ENCODE measurements at places on chromosomes 5 and 9. TPM values are rescaled to one million over a fixed set of nuclear protein-coding genes. Genes with fewer than 3 reads are reported as not detected.

Gene GAS1
- 0.14 TPM for total RNA-seq

Gene C9
- total RNA-seq: not detected

- H3K36me3 ChIP-seq: no peaks in the 10 kb centered on the region
- no peaks in the 10 kb centered on the region for H3K4me1 ChIP-seq
- no peak overlapping the region for H3K27ac ChIP-seq
- DNase-seq: no peak
- peaks cover 2% of the 10 kb centered on the region for H3K27me3 ChIP-seq
- no peak overlapping the region for H3K4me3 ChIP-seq
Observed at GRCh38 chr5:171794470-171794960, 8.9 kb downstream of the SMIM23 start.

Gene CFAP157
- not detected for total RNA-seq

GRCh38 chr5:144460600-144460999 lies 289.9 kb downstream of the KCTD16 start:
- no peak overlapping the region for H3K4me3 ChIP-seq
- no peaks in the 10 kb centered on the region for H3K27me3 ChIP-seq
- H3K4me1 ChIP-seq: no peaks in the 10 kb centered on the region
- H3K36me3 ChIP-seq: no peaks in the 10 kb centered on the region
- no peak overlapping the region for H3K27ac ChIP-seq

- peaks cover 23% of the 10 kb centered on the region for H3K4me1 ChIP-seq
- H3K4me3 ChIP-seq: no peak overlapping the region
- no peak for DNase-seq
- H3K27ac ChIP-seq: no peak overlapping the region
Observed at GRCh38 chr9:104986096-104986495, 58.1 kb upstream of the ABCA1 start.

GRCh38 chr9:92638621-92639101 lies 31.3 kb downstream of the IPPK start:
- no peak overlapping the region for H3K4me3 ChIP-seq
- no peak overlapping the region for H3K27ac ChIP-seq
- H3K4me1 ChIP-seq: peaks cover 2% of the 10 kb centered on the region
- DNase-seq: no peak
- no peaks in the 10 kb centered on the region for H3K27me3 ChIP-seq

Gene IFNA17
- total RNA-seq: not detected

- no peak for DNase-seq
- H3K27me3 ChIP-seq: no peaks in the 10 kb centered on the region
- H3K4me1 ChIP-seq: no peaks in the 10 kb centered on the region
- H3K36me3 ChIP-seq: no peaks in the 10 kb centered on the region
Observed at GRCh38 chr5:110909950-110910349, 161.6 kb upstream of the TSLP start.

- H3K36me3 ChIP-seq: no peaks in the 10 kb centered on the region
- H3K27me3 ChIP-seq: no peaks in the 10 kb centered on the region
- peaks cover 2% of the 10 kb centered on the region for H3K4me1 ChIP-seq
Observed at GRCh38 chr9:93294011-93294410, 110.1 kb downstream of the WNK2 start.

Gene EIF4E1B
- total RNA-seq: not detected

Gene CLIC3
- not detected for total RNA-seq

- no peak overlapping the region for H3K27ac ChIP-seq
- no peak overlapping the region for H3K4me3 ChIP-seq
- H3K4me1 ChIP-seq: peaks cover 7% of the 10 kb centered on the region
Observed at GRCh38 chr9:73022353-73022752, 69.5 kb upstream of the ALDH1A1 start.

- peaks cover 4% of the 10 kb centered on the region for H3K36me3 ChIP-seq
- no peaks in the 10 kb centered on the region for H3K27me3 ChIP-seq
- DNase-seq: no peak
Observed at GRCh38 chr5:134735243-134735642, 3.1 kb upstream of the CAMLG start.

Gene SPAAR
- total RNA-seq: not detected

Gene ADAMTS19
- total RNA-seq: not detected

- H3K27ac ChIP-seq: no peak overlapping the region
- peaks cover 62% of the 10 kb centered on the region for H3K27me3 ChIP-seq
- no peaks in the 10 kb centered on the region for H3K36me3 ChIP-seq
- peak overlapping the region; percentile 83 for H3K4me3 ChIP-seq
- no peak for DNase-seq
- peaks cover 16% of the 10 kb centered on the region for H3K4me1 ChIP-seq
Observed at GRCh38 chr5:36607114-36607571, 737 bp downstream of the SLC1A3 start.

- H3K4me1 ChIP-seq: no peaks in the 10 kb centered on the region
- H3K27me3 ChIP-seq: peaks cover 10% of the 10 kb centered on the region
- no peak for DNase-seq
- no peaks in the 10 kb centered on the region for H3K36me3 ChIP-seq
- H3K4me3 ChIP-seq: no peak overlapping the region
Observed at GRCh38 chr5:135450952-135451351, 1.2 kb downstream of the TIFAB start.

DNA sequence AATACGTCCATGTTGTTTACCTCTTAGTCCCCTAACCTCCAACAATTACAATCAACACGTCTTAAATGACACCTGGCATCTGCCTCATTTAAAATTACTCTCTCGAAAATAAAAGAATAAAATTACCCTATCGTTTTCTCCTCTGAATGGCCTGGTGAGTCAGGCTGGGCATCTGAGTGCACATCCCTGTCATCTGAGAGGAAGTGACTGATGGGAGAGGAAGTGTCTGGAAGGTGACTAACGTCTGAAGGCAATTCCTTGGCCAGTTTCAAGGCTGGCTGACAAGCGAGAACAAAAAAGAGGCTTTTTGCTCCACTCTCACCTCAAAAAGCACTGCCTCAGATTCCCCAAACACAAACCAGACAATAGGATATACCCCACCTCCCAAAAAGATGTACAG lies 57.7 kb downstream of the MAPKAP1 start:
- H3K4me3 ChIP-seq: peak overlapping the region; percentile 43
- peaks cover 28% of the 10 kb centered on the region for H3K36me3 ChIP-seq
- DNase-seq: no peak
- peaks cover 56% of the 10 kb centered on the region for H3K4me1 ChIP-seq

- DNase-seq: no peak
- H3K36me3 ChIP-seq: peaks cover 3% of the 10 kb centered on the region
- peaks cover 1% of the 10 kb centered on the region for H3K4me1 ChIP-seq
- H3K27ac ChIP-seq: no peak overlapping the region
- H3K4me3 ChIP-seq: no peak overlapping the region
Observed at GRCh38 chr5:56278335-56278753, 45.2 kb upstream of the ANKRD55 start.

- peaks cover 18% of the 10 kb centered on the region for H3K4me1 ChIP-seq
- no peaks in the 10 kb centered on the region for H3K27me3 ChIP-seq
- peak overlapping the region; percentile 55 for H3K4me3 ChIP-seq
- peak; percentile 94 for DNase-seq
- H3K36me3 ChIP-seq: no peaks in the 10 kb centered on the region
Observed at GRCh38 chr5:177116631-177117373, 16.8 kb upstream of the NSD1 start.

Gene ICE1
- 35.6 TPM for total RNA-seq

Gene ARID3C
- total RNA-seq: 0.14 TPM

Gene IFNK
- total RNA-seq: not detected

- no peak for DNase-seq
- peaks cover 2% of the 10 kb centered on the region for H3K36me3 ChIP-seq
- H3K4me1 ChIP-seq: peaks cover 10% of the 10 kb centered on the region
- H3K4me3 ChIP-seq: no peak overlapping the region
- H3K27me3 ChIP-seq: peaks cover 40% of the 10 kb centered on the region
Observed at GRCh38 chr5:132044207-132044606, 16.2 kb upstream of the IL3 start.

DNA sequence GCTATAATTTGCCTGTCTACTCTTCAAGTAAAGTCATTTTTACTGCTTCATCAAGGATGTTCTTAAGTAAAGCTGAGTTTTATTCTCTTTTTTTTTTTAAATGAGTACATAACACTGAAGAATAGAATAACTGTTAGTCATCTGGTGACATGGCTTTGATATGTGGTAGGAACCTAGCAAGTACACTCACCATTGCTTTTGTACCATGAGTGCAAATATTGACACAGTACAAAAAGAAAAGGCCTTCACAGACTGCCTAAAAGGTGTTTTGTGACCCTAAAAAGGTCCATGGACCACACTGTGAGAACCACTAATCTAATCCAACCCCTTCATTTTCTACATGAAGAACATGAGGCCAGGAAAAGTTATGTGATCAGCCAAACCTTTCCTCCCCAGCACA lies 55.0 kb downstream of the ECPAS start:
- no peak overlapping the region for H3K27ac ChIP-seq
- H3K36me3 ChIP-seq: peaks cover 66% of the 10 kb centered on the region
- H3K27me3 ChIP-seq: no peaks in the 10 kb centered on the region
- H3K4me3 ChIP-seq: no peak overlapping the region
- H3K4me1 ChIP-seq: peaks cover 8% of the 10 kb centered on the region

DNA sequence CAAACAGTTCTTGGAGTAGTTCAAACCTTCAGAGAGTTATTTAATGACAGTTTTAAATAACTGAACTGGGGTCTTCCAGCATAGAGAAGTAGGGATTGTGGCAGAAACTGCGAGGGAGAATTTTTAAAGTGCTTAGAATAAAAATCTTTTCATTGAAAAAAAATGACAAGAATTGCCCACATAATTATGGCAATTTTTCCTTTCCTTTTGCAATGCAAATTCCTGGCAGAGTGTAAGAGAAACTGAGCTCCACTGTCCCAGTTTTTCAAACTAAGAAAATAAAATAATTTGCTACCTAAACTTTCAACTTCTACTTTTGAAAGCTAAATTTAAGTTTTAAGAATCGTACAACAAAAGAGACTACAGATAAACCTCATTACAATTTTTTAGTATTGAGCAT lies 2.3 kb upstream of the PTGER4 start:
- H3K36me3 ChIP-seq: peaks cover 28% of the 10 kb centered on the region
- H3K27ac ChIP-seq: peak overlapping the region; percentile 88
- DNase-seq: no peak
- peak overlapping the region; percentile 38 for H3K4me3 ChIP-seq
- H3K27me3 ChIP-seq: no peaks in the 10 kb centered on the region
- peaks cover 57% of the 10 kb centered on the region for H3K4me1 ChIP-seq

- H3K4me3 ChIP-seq: no peak overlapping the region
- H3K36me3 ChIP-seq: no peaks in the 10 kb centered on the region
- peaks cover 4% of the 10 kb centered on the region for H3K27me3 ChIP-seq
- H3K27ac ChIP-seq: no peak overlapping the region
- DNase-seq: no peak
Observed at GRCh38 chr9:114125476-114126013, 26.5 kb upstream of the KIF12 start.

DNA sequence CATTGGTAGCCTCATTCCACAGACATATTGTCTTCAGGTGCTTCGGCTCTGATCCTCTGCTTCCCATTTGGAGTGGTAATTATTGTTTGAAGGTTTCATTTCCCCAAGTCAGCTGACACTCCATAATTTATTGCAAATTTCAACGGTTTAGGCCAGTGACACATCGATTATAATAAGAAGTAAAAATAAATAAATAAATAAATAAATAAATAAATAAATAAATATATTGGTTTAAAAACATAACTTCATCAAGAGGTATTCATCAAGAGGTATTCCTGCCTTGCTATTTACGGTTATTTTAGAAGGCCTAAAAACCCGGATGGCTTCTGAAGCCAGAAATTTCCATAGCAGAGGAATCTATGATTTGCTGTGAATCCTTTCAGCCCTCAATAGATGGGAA lies 273.1 kb downstream of the SLF1 start:
- H3K4me1 ChIP-seq: no peaks in the 10 kb centered on the region
- no peaks in the 10 kb centered on the region for H3K27me3 ChIP-seq
- H3K4me3 ChIP-seq: no peak overlapping the region
- H3K27ac ChIP-seq: no peak overlapping the region

GRCh38 chr5:154722097-154722496 lies 33.1 kb upstream of the LARP1 start:
- peaks cover 4% of the 10 kb centered on the region for H3K27me3 ChIP-seq
- H3K36me3 ChIP-seq: no peaks in the 10 kb centered on the region
- H3K4me3 ChIP-seq: no peak overlapping the region
- DNase-seq: no peak
- no peaks in the 10 kb centered on the region for H3K4me1 ChIP-seq
- H3K27ac ChIP-seq: no peak overlapping the region

- H3K36me3 ChIP-seq: no peaks in the 10 kb centered on the region
- no peaks in the 10 kb centered on the region for H3K4me1 ChIP-seq
- H3K27me3 ChIP-seq: no peaks in the 10 kb centered on the region
- H3K27ac ChIP-seq: no peak overlapping the region
- no peak overlapping the region for H3K4me3 ChIP-seq
Observed at GRCh38 chr9:116250891-116251290, 97.3 kb downstream of the PAPPA start.
